ENCODE measurements at places on chromosomes 5 and 9.

- no peak for DNase-seq
Measured at GRCh38 chr5:135156337-135156714, 122.3 kb upstream of the PITX1 start.

DNA sequence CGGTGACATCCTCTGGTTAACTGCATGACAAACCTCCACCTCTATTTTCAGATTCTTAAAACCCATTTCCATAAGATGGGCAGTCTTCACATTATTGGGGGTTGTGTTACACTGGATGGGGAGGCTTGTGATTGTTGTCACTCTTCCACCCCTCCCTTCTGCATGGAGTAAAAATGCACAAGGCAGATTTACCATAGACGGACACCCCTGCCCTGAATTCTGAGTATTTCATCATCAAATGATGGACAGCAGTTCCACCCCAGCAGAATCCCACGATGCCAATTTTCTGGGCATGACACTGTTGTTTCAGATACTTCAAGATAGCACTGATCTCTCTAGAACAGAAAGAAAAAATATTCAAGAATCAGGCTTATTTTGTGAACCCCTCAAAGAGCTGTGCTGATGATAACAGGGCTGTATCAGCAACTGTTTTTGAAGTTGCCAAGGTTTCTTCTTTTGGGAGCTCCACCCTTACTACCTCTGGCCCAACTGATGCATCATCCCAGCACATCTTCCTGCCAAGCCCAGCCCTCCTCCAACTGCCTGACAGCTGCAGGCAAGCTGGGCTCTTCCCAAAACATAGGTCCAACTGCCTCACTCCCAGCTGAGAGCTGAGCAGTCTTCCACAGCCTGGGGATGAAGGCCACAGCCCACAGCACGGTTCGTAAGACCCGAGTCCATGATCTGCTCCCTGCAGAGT lies 21.4 kb downstream of the CMBL start:
- DNase-seq = no peak

- DNase-seq = no peak
Measured at GRCh38 chr5:61277781-61278180, 54.3 kb upstream of the ZSWIM6 start.

- DNase-seq = no peak
Measured at GRCh38 chr9:104286799-104287198, 192.7 kb downstream of the SMC2 start.

DNA sequence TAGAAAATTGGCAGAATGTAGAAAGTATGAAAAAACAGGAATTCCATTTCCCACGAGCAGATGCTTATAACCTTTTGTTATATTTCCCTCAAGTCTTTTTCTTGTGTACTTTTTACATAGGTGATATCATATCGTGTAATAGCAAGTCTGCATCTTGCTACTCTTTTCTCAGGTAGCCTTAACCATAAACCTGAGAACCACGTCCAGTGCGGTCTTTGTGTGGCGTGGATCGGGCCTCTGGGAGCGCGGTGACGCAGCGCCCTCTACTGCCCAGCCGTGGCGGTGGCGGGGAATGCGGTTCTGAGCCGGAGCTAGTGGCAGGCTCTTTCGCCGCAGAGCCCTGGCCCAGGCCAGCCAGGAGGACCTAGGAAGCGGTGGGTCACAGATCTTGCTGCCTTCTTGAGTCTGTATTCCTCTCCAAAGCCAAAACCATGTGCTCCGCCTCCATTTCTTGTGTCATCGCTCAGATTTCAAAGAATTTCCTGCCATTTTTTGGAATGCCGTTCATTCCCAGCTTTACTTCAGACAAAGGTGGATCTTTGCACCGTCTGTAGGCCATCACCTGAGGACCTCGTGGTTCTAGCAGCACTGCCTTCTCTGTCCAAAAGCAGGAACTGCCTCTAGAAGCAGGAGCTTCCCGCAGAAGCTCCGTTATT lies 71.9 kb downstream of the MVB12B start:
- peak; percentile 30 for DNase-seq

GRCh38 chr9:15498246-15498995 lies 12.3 kb downstream of the PSIP1 start:
- DNase-seq = no peak

- peak; percentile 45 for DNase-seq
Measured at GRCh38 chr5:63916786-63917185, 45.5 kb downstream of the HTR1A start.

DNA sequence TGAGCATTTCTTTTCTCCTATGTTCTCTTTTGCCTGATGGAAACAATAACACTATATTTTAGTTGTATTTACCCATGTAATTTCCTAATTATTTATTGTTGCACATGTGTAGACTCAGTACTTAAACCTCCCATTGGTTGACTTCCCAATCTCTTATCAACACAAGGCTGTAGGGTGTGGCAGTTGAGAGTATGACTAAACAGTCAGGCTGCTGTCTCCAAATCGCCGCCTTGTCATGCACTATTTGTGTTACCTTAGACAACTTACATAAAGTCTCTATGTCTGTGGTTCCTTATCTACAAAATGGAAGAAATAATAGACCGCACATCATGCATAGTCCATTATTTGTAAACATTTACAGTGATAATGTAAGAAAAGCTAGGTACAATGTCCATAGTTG lies 68.9 kb upstream of the EFNA5 start:
- DNase-seq = no peak

DNA sequence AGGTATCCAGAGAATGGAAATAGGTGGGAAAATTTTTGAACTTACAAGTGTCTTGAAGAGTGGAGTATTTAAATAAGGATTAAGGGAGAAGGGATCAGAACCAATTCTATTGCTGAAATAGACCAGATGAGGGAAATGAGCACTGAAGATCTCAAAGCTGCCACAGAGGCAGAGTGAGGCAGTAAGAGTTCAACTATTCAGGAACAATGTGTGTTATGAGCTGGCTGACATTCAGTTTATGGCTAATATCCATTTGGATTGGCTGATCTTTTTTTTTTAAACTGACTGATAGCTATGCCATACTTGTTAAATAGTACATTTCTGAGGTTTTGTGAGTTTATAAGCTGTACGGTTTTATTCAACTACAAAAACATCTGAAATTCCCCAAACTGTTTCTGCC lies 95.3 kb upstream of the GNA14 start:
- DNase-seq = peak; percentile 21

DNA sequence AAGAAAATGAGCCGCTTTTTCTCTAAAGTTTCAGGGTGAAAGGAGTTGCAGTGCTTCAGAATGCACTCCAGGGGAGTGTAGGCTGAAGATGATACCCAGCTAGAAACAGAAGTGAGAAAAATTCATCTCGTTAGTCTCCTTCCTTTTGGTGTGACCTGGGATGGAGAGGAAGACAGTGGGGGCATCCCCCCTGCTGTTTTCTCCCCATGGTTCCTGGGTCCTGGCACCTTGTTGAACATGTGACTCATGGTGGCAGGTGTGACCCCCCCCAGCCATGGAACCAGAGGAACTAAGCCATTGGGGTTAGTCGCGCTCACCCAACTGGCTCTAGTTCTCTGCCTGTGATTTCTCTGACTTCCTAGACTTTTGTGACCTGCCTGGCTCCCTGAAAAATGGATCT lies 424.6 kb downstream of the CSNK1G3 start:
- no peak for DNase-seq

GRCh38 chr5:157740229-157740610 lies 3.3 kb upstream of the LSM11 start:
- no peak for DNase-seq

- DNase-seq = no peak
Measured at GRCh38 chr9:114403153-114403756, 15.5 kb upstream of the AKNA start.

DNA sequence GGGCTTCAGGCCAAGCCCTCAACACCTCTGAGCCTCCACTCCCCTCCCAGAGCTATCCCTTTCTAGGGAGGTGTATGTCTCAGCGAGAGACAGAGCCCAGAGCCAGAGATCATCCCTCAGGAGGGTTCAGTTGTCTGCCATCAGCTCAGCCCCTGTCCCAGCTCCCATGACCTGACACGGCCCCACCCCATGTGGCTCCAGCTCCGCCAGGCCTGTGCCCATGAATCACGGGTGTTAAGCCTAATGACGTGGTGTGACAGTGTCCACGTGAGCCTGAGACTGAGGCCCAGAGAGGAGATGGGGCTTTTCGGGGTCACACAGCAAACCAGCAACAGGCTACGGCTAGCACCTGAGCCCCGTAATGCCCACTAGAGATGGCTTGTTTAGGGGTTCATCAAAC lies 60.9 kb upstream of the ORM1 start:
- no peak for DNase-seq

DNA sequence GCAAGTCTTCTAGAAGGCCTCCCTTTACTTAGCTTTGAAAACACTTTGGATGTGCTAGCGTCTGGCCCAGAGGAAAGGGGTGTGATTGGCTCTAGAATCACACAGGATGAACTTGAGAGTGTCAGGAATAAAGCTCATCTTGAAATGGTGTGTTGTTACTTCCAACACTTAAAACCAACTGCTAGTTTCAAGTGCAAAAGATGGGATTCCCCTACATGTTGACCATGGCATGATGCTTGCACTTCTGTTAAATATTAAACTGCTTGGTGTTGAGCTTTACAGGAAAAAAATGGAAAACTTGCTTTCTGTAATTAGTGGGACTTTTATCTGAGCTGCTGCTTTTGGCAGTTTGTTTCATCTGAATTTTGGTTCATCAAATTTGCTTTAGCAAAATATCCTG lies 261.1 kb downstream of the MED10 start:
- no peak for DNase-seq

DNA sequence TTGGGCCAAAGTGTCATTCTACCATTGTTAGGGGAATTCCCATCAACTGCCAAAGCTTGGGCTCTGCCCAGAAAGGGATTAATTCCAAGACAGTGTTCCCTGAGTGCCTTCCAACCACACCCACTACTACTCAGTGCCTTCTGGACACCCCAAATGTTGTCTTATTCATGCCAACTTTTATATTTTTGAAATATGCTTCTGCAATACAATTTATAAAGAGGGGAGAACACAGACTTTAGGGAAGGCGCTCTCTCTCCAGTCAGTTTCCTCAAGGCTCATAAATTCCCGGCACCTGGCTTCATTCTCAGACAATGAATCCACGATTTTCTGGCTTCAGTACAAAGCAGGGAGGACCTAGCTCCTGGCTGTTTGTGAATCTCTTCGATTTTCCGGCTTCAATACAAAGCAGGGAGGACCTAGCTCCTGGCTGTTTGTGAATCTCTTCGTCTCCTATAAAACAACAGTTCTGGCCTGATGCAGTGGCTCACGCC lies 120.1 kb upstream of the MYO10 start:
- no peak for DNase-seq

DNA sequence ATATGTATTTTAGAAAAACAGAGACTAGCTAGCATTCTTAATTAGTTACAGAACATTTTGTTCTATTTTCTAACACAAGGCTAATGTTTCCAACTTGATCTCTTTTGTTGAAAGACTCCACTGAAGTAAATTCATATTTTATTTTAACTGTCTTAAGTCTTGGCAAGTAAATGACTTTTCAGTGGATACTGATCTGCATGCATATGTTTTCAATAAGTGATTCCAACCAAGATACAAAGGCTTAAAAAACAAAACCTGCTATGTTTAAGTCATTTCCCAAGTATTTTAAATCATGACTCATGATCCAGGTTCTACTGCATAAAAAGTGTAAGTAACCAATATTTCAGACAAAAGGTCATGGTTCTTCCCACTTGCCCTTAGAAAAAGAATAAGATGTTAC lies 5.7 kb downstream of the CDO1 start:
- no peak for DNase-seq

DNA sequence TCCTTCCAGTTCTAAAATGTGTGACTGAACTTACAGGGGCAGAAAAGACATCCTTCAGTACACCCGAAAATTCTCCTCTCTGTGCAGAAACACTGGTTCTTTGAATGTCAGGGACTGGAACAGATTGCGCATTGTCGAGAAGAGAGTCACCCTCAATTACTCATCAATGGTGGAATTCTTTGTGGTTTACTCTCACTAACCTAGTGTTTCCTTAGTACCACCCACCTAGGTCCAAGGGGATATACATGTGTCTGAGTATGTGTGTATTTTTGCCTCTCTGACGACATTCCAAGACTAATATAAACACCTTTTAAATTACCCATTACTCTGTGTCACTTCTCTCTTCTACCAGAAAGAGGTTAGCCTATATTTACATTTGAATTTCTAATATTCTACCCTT lies 660.8 kb downstream of the TLE1 start:
- DNase-seq = peak; percentile 79

DNA sequence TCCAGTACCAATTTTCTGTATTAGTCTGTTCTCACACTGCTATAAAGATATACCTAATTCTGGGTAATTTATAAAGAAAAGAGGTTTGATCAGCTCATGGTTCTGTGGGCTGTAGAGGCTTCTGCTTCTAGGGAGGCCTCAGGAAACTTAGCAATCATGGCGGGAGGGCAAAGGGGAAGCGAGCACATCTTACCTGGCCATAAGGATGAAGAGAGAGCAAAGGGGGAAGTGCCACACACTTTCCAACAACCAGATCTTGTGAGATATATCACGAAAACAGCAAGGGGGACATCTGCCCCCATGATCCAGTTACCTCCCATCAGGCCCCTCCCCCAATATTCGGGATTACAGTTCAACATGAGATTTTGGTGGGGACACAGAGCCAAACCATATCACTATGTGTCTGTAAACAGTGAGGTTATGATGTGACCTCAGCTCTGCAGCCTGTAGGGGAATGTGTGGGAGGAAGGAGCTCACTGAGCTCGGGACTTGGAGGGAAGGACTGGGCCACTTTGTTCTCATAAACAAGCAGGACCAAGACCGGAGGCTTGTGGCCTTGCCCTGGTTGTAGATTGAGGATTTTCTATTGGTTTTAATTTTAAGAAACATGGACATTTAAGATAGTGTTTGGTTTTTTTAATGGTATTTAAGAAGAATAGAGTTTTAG lies 85.2 kb downstream of the EHMT1 start:
- no peak for DNase-seq

DNA sequence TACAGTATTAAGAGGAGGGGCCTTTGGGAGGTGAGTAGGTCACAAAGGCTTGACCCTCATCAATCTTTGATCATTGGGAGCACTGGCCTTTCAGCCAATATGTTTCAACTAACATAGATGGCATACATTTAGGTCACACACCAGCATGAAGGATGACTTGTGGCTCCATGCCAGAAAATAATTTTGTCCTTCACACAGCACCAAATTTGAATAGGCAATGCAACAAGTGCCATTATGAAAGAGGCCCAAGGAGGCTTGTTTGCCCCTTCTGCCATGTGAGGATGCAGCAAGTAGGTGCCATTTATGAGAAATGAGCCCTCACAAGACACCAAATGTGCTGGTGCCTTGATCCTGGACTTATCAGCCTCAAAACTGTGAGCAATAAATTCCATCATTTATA lies 81.1 kb downstream of the JAKMIP2 start:
- no peak for DNase-seq
